Stimulated activated CD4-positive, alpha-beta T cell treated with anti-CD3 and anti-CD28 coated beads, Interleukin-1b, Interleukin-23, amount 100 ng/mL, for 48 hours (primary cell): ENCODE measurements at places on chromosomes 4 and X.

GRCh38 chrX:138914767-138915166 lies 203.2 kb upstream of the FGF13 start:
- no peak for DNase-seq

DNA sequence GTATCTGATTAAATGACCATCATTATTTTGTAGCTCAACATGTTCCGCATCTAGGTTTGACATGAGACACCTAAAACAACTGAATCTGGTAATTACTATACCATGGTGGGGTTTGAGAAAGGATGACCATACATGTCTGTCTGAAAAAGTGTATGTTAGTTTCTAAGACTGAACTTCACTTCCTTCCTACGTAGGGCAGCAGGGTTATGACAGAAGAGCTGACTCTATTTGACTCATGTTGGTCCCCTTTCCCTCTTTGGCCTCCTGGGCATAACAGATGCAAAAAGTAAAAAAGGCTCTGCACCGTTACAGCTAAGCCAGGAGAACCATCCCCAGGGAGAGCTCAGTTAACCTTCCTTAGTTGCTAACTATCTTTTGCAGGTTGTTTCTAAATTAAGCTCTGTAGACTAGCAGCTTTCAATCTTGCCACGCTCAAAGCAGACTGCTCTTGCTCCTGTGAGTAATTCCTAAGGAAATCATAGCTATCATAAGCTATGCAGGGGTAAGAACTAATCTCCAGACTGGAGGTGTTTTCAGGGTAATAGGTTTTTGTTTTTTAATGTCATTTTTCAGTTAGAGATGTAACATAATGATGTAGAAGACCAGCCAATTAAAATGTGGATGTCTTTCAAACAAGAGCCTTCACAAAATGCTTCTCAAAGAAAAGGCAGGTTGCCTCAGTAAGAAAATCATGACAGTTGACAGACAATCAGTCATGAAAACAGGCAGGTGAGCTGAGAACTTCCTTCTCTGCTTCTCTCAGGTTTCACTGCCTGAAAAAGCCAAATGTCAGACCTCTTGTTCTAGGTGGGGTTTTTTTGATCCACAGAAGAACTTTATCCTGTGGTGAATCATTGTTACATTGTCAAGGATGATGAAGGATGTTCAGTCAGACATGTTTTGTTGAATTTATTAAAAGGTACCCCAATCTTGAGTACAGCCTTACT lies 66.9 kb upstream of the DAPP1 start:
- DNase-seq = no peak

DNA sequence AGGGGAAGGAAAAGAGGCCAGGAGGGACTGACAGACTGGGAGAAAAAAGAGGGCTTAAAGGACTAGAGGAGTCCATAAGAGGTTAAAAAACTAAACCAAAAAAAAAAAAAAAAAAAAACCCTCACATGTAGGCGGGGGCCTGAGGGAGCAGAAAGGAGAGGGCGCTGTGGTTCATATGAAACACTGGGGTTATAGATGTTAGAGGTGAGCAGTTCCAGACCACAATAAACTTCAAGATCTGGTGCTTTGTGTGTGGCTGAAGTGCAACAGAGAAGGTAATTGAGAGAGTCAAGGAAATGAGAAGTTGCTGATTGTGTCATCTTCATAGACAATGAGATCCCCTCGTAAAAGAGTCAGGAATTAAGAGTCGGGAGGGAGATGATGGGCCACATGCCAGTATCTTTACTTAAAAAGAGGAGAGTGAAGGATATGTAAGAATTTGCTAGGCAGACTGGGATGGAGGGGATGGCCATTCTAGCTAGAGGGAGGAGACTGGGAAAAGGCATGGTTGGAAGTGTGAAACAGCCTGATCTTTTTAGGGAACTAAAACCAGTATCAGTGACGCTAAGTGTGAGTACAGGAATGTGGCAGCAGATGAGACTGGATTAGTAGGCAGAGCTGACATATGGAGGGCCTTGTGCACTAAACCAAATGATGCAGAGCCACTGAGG lies 18.4 kb upstream of the OGT start:
- peak; percentile 8 for DNase-seq

GRCh38 chrX:136192839-136193414 lies 45.6 kb downstream of the FHL1 start:
- DNase-seq = no peak

- no peak for DNase-seq
Measured at GRCh38 chr4:107279733-107280132, 243.6 kb upstream of the DKK2 start.

DNA sequence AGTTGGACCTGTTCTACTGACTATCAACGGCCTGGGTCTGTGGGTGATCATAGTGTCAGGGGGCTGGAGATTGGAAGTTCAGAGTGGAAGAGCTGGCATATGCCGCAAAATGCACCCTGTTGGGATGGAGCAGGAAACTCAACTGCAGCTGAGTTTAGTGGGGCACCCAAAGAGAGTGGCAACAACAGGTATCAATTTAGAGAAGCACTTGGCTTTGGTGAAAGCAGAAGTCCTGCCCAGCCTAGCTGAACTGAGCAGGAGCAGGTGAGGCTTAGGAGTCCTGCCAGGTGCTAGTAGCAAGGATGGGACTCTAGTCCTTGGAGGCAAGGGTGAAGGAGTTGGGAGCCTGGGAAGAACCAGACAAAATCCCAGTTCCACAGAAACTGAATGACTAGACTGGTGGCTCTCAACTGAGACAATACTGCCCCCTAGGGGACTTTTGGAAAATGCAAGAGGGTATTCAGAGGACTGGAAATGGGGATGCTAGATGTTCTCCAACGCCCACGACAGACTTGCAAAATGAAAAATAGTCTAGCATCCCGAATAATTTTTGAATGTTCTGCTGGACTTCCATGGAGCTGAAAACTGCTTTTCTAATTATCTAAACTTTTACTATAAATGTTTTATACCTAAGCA lies 49.4 kb downstream of the RTL9 start:
- DNase-seq = peak; percentile 10

- no peak for DNase-seq
Measured at GRCh38 chrX:137926090-137926489, 360.2 kb downstream of the ZIC3 start.

GRCh38 chr4:36180206-36180605 lies 64.1 kb downstream of the ARAP2 start:
- no peak for DNase-seq

- no peak for DNase-seq
Measured at GRCh38 chrX:15382813-15383212, 1.4 kb downstream of the VEGFD start.

DNA sequence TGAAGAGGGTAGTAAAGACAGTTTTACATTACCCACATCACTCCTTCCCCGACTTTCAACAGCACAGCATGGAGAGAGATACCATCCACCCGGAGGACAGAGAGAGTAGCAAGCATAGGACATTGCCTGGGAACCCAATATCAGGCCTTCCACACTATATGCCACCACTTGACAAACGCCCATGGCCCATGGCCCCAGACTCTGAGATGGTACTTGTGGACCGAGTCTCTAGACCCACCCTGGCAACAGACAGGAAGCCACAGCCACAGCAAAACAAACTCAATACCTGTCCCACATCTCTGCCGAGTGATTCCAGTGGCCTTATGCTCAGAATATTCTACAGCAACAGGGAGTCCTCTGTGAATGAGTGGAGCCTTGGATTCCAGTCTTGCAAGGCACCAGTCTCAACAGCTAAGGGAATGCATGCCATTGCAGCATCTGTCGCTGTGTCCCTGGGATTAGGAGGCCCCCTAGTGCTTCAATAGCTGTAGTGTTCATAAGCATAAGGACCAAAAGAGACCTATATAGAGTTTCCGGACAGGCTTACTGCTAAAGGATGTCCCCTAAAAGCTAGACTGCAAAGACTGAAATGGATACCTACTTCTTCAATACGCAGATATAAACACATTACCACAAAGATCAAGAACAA lies 14.7 kb upstream of the CT55 start:
- peak; percentile 22 for DNase-seq

- DNase-seq = no peak
Measured at GRCh38 chr4:169351872-169352271, 81.1 kb upstream of the SH3RF1 start.

GRCh38 chrX:53188763-53189162 lies 36.2 kb downstream of the KDM5C start:
- DNase-seq = peak; percentile 64

GRCh38 chrX:140744085-140744484 lies 34.5 kb downstream of the LINC00632 start:
- no peak for DNase-seq

GRCh38 chrX:140822184-140822583 lies 112.6 kb downstream of the LINC00632 start:
- DNase-seq = no peak

- no peak for DNase-seq
Measured at GRCh38 chr4:182074810-182075209, 168.4 kb upstream of the TENM3 start.

- no peak for DNase-seq
Measured at GRCh38 chr4:152016303-152016620, 255.5 kb upstream of the GATB start.

DNA sequence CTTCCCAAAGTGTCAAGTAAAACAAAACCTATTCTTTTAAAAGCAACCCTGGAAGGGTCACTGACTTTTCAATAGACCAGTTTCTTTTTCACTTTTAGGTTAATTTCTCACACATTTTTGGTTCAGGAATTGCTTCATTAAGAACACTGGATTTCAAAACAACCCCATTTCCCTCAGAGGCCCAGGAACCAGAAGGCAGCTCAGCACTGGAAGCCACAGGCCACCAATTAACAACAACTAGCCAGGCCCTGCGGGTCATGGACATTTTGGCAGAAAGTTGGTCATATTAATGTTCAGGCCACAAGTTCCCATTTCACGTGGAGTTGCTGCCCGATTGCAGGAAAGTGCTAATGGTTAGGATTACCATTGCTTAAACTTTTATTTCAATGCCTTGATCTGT lies 39.8 kb downstream of the HAND2 start:
- DNase-seq = no peak

- no peak for DNase-seq
Measured at GRCh38 chrX:38513112-38513742, 48.1 kb upstream of the TSPAN7 start.

DNA sequence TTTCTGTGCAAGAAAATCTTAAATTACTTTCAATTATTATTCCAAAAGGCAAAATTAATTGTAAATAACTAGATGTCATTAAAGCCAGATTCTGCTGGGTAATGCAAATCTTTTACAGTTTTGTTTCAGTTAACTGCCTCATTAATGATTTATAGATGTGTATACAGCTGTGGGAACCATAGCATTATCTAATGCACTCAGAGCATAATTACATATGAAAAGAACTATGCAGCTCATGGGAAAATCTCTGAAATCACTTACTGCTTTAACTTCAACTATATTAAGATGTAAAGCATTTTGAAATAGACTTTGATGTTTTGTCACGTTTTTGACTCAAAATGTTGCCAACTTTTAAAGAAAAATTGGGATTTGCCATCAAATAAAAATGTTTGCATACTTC lies 630.3 kb upstream of the KLHL4 start:
- no peak for DNase-seq
